ENCODE measurements at places on chromosomes 16 and 17.
A peak's percentile ranks its signal among the peaks of the same experiment; 100 is the strongest.

GRCh38 chr16:66418165-66418962, 8.7 kb upstream of the BEAN1 start:
- no peak overlapping the region for H3K4me3 ChIP-seq
- DNase-seq: no peak
- H3K36me3 ChIP-seq: no peaks in the 10 kb centered on the region
- peaks cover 11% of the 10 kb centered on the region for H3K27me3 ChIP-seq
- H3K27ac ChIP-seq: no peak overlapping the region

- H3K27me3 ChIP-seq: no peaks in the 10 kb centered on the region
- H3K27ac ChIP-seq: no peak overlapping the region
- no peaks in the 10 kb centered on the region for H3K36me3 ChIP-seq
- no peak for DNase-seq
Measured at GRCh38 chr16:50884066-50884860, 142.4 kb downstream of the CYLD start.

DNA sequence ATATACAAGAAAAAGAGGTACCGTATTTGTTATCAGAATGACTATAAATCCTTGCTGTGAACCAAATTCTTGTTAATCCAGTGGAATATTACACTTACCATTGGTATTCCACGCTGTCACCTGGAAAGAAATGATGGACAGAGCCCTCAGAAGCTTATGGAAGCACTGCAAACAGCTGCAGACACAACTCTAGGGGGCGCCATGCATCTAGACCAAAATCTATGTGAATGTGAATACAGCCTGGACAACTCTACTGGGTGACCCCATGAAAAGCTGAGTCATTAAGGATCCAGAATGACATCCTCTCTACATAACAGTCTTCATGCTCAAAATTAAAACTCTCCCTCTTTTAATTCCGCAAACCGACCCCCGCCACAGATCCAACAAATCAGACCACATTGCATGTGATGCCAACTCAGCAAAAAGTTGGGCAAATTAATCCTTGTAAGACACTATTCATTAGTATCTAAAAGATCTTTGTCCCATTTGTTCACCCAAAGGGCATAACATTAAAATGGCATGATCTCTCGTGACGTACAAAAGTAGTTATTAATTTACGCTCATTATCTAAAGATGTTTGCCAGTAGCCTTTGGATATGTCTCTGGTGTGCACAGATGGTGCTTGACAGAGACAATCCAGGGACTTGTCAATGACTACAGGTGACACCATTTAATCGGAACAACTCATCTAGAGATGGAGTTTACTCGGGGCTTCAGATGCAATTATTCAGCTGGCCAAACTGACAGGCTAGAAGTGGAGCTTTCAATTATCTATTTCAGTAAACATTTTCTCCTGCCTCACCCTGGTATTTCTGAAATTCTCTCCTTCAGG, 552.7 kb upstream of the PSMD7 start:
- H3K4me1 ChIP-seq: no peaks in the 10 kb centered on the region
- no peaks in the 10 kb centered on the region for H3K27me3 ChIP-seq
- H3K27ac ChIP-seq: no peak overlapping the region
- H3K4me3 ChIP-seq: no peak overlapping the region

- H3K4me3 ChIP-seq: no peak overlapping the region
- peak; percentile 57 for DNase-seq
- no peaks in the 10 kb centered on the region for H3K4me1 ChIP-seq
- H3K27me3 ChIP-seq: no peaks in the 10 kb centered on the region
- no peak overlapping the region for H3K27ac ChIP-seq
Measured at GRCh38 chr16:66717112-66717675, 20.7 kb upstream of the CMTM4 start.
